ENCODE measurements at places on chromosomes 2 and 18.
A peak's percentile ranks its signal among the peaks of the same experiment; 100 is the strongest.

- no peak for DNase-seq
Measured at GRCh38 chr2:33014268-33014667, 67.5 kb downstream of the LTBP1 start.

GRCh38 chr2:205892251-205892655 is 193.7 kb downstream of the INO80D start:
- DNase-seq: no peak

GRCh38 chr2:120018549-120018948 is 5.7 kb downstream of the EPB41L5 start:
- DNase-seq: no peak

GRCh38 chr2:69422198-69422597 is 15.0 kb downstream of the NFU1 start:
- DNase-seq: no peak

GRCh38 chr2:99888617-99889016 is 253.8 kb downstream of the AFF3 start:
- DNase-seq: no peak

- peak; percentile 70 for DNase-seq
Measured at GRCh38 chr2:27628767-27629709, at the start of the genes CCDC121 and GPN1. Gene CCDC121 (minus strand): TSS chr2:27629012. CDS start chr2:27627799, 1,213 bp downstream. Gene GPN1 (plus strand): TSS chr2:27629050. CDS start chr2:27629059, 9 bp downstream.

GRCh38 chr18:68928762-68929675 is 131.1 kb downstream of the CCDC102B start:
- no peak for DNase-seq

GRCh38 chr2:75491129-75491753 is 69.5 kb downstream of the EVA1A start:
- DNase-seq: no peak

- DNase-seq: no peak
Measured at GRCh38 chr2:60873381-60873780, 8.0 kb upstream of the REL start.
